WTC11 (cell line): ENCODE measurements at places on chromosomes 5 and 9.

DNA sequence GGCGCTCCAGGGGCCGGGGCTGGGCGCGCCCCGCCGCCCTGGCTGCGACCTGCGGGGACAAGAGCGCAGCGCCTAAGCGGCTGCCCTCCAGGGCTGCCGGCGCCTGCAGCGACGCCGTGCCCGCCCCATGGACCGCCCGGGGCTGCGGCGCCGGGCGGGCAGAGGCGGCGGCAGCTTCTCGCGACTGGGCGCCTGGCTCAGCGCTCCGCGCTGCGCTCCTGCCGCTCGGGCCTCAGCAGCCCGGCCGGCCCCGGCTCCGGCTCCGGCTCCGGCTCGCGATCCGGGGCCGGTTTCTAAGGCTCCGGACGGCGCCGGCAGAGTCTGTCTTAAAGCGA lies at the start of gene PITX1:
Gene PITX1 (minus strand): TSS at position 328 of the 335 bp plus-strand sequence. CDS start 347 bp downstream, outside the sequence.
- DNase-seq = no peak

GRCh38 chr9:135520916-135521607 lies at the start of gene LCN1:
TSS of gene LCN1 (plus strand) at chr9:135521440. CDS start at chr9:135521498, 58 bp downstream.
- no peak for DNase-seq

GRCh38 chr5:78541086-78541654 lies 107.4 kb downstream of the LHFPL2 start:
- no peak for DNase-seq

GRCh38 chr5:115382989-115383388 lies 86.5 kb upstream of the CCDC112 start:
- DNase-seq = no peak

DNA sequence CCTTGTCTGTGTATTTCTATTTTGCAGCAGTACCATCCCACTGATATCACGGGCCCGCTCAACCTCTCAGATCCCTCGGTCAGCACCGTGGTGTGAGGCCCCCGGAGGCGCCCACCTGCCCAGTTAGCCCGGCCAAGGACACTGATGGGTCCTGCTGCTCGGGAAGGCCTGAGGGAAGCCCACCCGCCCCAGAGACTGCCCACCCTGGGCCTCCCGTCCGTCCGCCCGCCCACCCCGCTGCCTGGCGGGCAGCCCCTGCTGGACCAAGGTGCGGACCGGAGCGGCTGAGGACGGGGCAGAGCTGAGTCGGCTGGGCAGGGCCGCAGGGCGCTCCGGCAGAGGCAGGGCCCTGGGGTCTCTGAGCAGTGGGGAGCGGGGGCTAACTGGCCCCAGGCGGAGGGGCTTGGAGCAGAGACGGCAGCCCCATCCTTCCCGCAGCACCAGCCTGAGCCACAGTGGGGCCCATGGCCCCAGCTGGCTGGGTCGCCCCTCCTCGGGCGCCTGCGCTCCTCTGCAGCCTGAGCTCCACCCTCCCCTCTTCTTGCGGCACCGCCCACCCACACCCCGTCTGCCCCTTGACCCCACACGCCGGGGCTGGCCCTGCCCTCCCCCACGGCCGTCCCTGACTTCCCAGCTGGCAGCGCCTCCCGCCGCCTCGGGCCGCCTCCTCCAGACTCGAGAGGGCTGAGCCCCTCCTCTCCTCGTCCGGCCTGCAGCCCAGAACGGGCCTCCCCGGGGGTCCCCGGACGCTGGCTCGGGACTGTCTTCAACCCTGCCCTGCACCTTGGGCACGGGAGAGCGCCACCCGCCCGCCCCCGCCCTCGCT lies 1.9 kb downstream of the LRRC26 start:
- peak; percentile 64 for DNase-seq
